Pancreas (tissue), 10 donors: ENCODE measurements at places on chromosomes 4 and X. TPM values are rescaled to one million over a fixed set of nuclear protein-coding genes. Genes with fewer than 3 reads are reported as not detected.

DNA sequence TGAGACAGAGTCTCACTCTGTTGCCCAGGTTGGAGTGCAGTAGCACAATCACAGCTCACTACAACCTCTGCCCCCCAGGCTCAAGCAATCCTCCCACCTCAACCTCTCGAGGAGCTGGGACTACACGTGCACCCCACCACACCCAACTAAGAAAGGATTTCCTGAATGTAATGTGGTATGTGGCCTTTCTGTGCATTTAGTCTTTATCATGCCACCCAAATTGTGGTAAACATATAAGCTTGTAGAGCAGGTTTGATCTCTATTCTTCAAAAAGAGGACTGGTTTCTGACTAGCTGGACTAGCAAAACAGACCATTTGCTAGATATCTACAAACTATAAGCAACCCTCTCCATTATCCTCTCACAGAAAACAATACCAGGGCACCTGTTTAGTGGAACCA, 33.6 kb downstream of the ELOVL6 start:
- H3K4me3 ChIP-seq: no peak overlapping the region
- no peaks in the 10 kb centered on the region for H3K36me3 ChIP-seq

GRCh38 chr4:29717287-29718057, 1002.7 kb upstream of the PCDH7 start:
- DNase-seq: no peak
- no peak overlapping the region for H3K4me3 ChIP-seq
- H3K27me3 ChIP-seq: no peaks in the 10 kb centered on the region
- no peaks in the 10 kb centered on the region for H3K36me3 ChIP-seq

GRCh38 chrX:19904778-19905367, 17.5 kb upstream of the SH3KBP1 start:
- no peaks in the 10 kb centered on the region for H3K27me3 ChIP-seq
- no peak for DNase-seq
- H3K27ac ChIP-seq: no peak overlapping the region
- no peaks in the 10 kb centered on the region for H3K36me3 ChIP-seq

GRCh38 chr4:83269256-83269655, 15.3 kb downstream of the COQ2 start:
- no peak overlapping the region for H3K27ac ChIP-seq
- no peaks in the 10 kb centered on the region for H3K27me3 ChIP-seq
- no peak for DNase-seq
- H3K4me1 ChIP-seq: no peaks in the 10 kb centered on the region

DNA sequence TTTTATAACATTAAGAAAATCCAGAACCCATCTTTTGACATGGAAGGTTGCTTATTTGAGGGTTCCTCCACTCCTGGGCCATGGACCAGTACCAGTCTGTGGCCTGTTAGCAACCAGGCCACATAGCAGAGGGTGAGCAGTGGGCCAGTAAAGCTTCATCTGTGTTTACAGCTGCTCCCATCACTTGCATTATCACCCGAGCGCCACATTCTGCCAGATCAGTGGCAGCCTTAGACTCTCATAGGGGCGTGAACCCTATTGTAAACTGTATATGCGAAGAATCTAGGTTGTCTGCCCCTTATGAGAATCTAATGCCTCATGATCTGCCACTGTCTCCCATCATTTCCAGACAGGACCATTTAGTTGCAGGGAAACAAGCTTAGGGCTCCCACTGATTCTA, 58.6 kb downstream of the NDST4 start:
- H3K27ac ChIP-seq: no peak overlapping the region
- no peak overlapping the region for H3K4me3 ChIP-seq
- no peaks in the 10 kb centered on the region for H3K4me1 ChIP-seq
- H3K27me3 ChIP-seq: no peaks in the 10 kb centered on the region

DNA sequence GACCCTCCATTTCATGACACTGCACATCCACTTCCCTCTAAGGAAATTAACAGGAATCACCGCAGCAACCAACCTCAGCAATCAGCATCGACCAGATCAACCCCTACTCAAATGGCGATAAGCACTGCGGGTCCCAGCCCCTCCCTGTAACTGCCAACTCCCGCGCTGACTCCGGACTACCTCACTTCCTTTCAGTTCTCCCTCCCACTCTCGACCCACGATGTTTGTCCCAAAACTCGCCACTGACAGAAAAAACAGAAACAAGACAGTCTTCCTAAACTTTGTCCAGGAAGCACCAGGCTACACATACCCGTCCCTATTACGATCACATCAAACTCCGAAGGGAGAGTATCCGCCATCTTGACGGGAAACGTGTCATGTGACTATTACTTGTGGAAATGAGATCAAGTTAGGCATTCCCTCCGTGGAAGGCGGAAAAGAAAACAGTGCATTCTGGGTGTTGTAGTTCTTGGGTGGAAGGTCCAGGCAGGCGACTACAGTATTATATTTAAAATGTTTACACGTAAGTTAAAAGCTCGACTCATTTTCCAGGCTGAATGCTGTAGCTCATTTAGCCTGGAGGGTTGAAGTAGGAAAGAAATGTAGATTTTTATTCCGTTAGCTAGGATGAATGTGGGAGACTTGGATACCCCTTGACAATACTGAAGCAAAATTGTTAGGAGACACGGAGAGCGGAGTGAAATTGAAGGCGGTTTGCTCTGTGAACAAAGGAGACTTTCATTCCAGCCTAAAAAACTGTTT, at the start of gene CHM:
Gene CHM, minus strand, starts transcription at position 385 of the 762 bp plus-strand sequence. Its CDS starts 26 bp downstream, at position 359.
- no peaks in the 10 kb centered on the region for H3K4me1 ChIP-seq
- peak within 1 kb of the TSS; percentile 17 for H3K27ac ChIP-seq
- peaks cover 16% of the 10 kb centered on the region for H3K27me3 ChIP-seq
- peak; percentile 62 for DNase-seq
- peak within 1 kb of the TSS; percentile 33 for H3K4me3 ChIP-seq

Gene PCDH7
- 0.64 TPM for total RNA-seq

Gene ZNF674
- total RNA-seq: 1.3 TPM
